ENCODE measurements at places on chromosomes 5 and 9.
A peak's percentile ranks its signal among the peaks of the same experiment; 100 is the strongest.

DNA sequence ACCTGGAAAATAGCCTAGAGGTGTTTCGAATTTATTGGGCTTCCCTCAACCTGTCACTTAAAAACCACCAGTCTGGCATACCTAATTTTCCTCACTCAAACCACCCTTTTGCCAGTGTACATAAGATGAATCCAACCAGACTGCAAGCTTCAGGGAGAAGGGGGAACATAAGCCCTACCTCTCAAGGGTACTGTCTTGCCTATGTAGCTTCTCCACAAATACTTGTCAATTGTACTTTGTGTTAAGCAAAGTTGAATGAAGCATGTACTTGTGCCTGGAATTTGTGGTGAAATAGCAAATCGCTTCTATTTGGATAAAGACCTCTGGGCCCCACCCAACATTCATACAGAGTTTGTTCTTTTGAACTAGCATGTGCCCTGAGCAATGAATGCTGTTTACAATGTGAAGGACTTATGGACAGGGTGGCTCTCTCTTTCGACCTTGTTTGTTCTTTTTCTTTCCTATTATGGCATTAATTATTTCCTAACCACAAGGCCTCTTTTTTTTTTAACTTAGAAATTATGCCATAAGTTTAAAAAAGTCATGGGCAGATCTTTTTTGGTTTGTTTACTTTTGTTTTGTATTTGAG, 580.2 kb downstream of the EBF1 start:
- no peak for DNase-seq

DNA sequence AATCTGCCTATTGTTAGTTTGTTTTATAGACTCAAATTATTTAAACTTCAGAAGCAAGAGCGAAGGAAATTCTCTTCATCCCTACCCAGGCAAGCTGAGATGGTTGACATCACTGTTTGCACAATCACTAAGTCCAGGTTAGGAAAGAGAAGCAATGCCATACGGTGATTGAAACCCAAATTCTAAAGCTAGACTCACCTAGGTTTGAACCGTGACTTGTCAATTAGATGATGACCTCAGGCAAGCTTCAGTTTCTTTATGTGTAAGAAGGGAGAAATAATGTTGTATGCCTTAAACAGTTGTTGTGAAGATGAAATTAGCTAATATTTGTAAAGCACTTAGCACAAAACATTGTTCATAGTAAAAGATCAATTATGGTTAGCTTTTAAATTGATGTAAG, 96.5 kb upstream of the ANKRD55 start:
- DNase-seq: no peak

GRCh38 chr5:81728301-81728700, 22.6 kb downstream of the SSBP2 start:
- DNase-seq: no peak

DNA sequence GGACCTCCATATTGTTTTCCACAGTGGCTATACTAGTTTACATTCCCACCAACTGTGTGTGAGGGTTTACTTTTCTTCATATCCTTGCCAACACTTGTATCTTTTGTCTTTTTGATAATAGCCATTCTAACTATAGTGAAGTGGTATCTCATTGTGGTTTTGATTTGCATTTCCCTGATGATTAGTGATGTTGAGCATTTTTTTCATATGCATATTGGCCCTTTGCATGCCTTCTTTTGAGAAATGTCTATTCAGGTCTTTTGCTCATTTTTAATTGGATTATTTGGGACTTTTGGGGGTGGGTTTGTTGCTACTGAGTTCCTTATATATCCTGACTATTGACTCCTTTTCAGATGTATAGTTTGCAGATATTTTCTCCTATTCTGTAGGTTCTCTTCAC, 44.4 kb downstream of the FEM1C start:
- DNase-seq: no peak

- DNase-seq: no peak
Measured at GRCh38 chr9:23663536-23663935, 162.5 kb downstream of the ELAVL2 start.

DNA sequence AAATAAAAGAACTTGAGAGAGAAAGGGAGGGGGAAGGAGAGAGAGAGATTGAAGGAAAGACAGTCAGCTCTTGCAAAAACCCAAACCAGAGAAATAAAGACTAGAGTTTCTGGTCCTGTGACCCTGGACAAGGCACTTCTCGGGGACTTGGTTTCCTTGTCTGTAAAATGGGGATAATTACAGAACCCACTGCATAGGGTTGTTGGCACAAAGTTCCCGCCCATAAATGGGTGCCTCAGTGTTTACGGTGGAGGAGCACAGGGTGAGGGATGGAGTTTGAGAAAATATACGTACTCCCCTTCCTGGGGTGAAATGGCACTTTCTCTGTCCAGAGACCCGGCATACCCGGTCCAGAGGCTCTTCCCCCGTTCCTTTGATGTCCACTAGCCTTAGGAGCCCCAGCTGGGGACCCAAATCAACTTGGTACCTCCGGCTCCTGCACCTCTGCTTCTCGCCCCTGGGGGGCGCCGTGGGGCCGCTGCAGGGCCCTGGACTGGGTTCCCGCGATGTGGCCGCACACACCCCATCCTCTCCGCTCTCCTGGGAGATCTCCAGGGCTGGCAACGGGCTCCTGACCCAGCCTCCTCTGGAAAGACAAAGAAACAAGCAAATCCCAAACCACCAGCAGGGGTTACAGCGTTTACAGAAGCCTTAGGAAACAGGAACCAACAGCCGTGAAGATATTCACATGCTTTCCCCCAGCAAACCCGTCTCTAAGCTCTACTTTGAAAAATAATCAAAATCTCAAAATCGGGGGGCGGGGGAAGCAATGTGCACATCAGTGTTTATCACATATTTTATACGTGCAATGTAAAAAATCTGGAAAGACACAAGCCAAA, 26.3 kb downstream of the PTGES start:
- DNase-seq: peak; percentile 57

DNA sequence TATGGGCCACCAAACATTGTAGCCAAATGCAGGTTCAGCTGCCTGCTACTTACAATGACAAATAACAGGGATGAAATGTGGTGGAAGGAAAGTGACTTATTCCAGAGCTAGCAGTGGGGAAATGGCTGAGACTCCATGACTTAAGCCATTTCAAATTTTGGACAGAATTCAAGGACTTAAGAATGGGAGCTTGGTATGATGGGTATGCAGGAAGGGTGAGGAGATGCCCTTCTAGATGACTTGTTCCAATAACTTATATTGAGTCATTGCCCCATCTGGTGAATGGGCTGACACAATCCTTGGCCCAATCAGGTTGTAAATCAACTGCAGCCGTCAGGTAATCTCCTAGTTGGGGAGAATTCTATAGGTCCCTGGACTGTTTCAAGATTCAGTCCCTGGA, 230.7 kb upstream of the SGCD start:
- DNase-seq: no peak

DNA sequence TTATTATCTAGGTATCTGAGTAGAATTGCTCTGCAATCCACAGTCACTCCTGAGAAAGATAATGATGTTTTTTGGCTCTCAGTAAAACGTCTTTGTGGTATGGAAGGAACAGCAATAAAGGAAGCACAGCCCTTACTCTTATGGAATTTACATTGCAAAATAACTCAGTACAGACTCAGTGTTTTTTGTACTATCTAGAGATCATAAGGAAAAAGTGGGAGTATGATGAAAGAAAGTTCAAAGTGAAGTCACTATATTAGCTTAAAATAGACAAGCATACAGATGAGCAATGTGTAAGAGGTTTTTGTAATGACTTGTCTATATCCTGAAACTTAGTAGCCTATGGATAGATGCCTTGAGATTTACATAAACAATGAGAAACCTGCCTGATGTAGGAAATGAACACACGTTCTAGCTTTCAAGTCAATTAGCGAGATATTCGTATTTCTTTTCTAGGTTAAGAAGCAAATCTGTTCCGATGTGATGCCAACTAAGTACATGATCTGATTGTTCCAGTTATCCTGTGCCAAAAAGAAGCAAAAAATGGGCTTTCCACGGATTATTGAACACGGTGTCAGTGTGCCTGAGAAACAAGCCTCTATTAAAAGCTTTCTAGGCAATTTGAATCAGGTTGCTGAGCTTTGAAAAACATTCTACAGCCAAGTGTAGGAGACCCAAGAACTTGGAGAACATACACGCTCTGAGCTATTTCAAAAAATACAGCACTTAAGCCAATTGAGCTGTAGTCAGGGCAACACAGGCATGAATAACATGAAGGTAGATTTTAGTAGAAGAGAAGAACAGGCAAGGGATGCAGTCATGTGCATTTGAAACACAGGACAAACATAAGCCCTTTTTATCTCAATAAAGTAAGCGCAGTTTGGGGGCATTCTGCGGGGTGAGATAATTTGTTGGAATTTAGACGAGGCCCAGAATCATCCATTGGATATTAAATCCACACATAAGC, 86.3 kb upstream of the TAF11L2 start:
- no peak for DNase-seq

DNA sequence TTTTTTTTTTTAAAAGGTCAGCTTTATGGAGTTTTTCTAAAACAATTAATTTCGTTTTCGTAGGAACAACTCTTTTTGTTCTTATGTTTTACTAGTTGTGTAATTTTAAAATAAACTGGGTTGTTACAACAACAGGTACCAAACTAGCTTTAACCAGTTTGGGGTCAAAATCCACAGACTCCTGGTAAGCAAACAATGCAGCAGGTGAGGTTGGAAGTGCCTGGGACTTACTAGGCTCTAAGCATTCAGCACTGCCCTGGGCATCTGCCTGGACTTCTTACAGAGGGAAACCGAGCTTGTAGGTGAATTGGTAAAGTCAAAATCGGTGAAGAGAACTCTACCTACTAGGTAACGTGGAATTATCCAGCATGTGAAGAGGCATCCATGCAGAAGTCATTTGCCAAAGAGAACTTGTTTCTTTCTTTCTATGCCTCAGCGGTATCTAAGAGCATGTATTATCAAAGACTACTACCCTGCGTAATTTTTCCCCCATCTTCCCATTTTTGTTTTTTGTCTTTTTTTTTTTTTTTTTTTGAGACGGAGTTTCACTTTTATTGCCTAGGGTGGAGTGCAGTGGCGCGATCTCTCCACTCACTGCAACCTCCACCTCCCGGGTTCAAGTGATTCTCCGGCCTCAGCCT, 145.4 kb downstream of the KCTD16 start:
- no peak for DNase-seq

DNA sequence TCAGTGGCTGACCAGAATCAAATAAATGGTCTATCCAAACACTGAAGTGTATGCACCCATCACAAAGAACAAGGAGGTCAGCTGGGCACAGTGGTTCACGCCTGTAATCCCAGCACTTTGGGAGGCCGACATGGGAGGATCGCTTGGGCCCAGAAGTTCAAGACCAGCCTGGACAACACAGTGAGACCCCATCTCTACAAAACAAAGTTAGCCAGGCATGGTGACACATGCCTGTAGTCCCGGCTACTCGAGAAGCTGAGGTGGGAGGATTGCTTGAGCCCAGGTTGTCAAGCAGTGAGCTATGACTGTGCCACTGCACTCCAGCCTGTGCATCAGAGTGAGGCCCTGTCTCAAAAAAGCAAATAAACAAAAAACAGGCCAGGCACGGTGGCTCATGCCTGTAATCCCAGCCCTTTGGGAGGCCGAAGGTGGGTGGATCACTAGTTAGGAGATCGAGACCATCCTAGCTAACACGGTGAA, 40.5 kb downstream of the SEMA4D start:
- DNase-seq: no peak

All from activated naive CD4-positive, alpha-beta T cell treated with Interleukin-2 at 50 U/mL for 16 hours (primary cell).